ENCODE measurements at places on chromosomes 7 and 10. TPM values are rescaled to one million over a fixed set of nuclear protein-coding genes. Genes with fewer than 3 reads are reported as not detected.

The RINT1 gene
- total RNA-seq: 13.3 TPM

The LRCH4 gene
- 29.3 TPM for total RNA-seq

The TNKS2 gene
- 13.5 TPM for total RNA-seq

The C10orf67 gene
- total RNA-seq: 0.51 TPM

Measured in Right ventricle myocardium inferior (tissue), 1 donor.